ENCODE measurements at places on chromosomes 16 and 17.

- no peak for DNase-seq
Observed at GRCh38 chr16:69095193-69095592, 10.3 kb upstream of the HAS3 start.

DNA sequence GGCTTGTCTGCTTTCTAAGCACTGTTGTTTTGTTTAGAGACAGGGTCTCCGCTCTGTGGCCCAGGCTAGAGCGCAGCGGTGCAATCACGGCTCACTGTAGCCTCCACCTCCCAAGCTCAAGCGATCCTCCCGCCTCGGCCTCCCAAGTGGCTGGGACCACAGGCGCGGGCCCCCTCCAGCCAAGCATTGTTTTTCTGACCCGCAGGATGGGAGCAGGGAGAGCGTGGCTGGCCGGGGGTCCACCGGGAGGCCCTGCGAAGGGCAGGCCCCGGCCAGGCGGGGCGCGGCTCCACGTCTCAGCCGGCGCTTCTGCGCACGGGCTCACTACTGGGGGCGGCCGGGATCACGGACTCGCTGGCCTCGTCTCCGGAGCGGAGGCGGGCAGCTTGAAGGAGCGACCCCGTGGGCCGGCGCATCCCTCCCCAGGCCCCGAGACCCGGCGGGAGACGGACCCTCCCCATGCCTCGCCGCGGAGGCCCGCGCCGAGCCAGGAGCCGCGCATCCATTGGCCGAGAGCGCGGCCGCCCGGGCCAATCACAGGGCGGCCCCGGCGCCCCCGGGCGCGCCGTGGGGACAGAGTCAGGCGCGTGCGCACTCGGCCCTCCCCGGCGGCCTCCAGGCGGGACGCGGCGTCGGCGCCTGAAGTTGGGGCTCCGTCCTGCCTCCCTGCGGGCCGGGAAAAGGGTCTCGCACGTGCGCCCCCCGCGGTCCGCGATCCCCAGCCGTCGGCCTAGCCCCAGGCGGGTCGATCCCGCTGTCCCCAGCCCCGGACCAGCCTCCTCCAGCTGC, 24.9 kb downstream of the ACTG1 start:
- DNase-seq = peak; percentile 41

DNA sequence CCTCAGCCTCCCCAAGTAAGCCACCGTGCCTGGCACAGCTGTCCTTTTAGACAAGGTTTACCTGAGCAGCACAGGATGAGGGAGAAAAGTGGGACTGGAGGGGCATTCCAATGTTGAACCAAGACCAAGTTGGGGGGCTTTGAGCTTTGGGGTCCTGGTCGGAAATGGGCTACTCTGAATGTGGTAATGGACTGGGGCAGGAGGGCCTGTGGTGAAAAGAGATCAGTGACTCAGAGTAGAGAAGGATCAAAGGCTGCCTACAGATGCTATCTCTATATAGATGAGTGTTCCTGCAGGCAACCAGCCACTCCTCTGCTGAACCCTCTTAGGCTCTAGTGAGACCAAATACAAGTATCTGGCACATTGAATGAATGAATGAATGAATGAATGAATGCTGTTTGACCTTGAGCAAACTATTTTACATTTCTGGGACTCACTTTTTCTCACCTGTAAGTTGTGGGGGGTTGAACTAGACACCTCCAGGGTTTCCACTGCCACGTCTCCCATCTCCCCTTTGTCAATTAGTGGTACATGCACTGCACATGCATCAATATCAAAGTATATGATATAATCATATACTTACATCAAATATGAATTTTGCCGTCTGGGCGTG, 26.3 kb upstream of the ETV4 start:
- DNase-seq = no peak

DNA sequence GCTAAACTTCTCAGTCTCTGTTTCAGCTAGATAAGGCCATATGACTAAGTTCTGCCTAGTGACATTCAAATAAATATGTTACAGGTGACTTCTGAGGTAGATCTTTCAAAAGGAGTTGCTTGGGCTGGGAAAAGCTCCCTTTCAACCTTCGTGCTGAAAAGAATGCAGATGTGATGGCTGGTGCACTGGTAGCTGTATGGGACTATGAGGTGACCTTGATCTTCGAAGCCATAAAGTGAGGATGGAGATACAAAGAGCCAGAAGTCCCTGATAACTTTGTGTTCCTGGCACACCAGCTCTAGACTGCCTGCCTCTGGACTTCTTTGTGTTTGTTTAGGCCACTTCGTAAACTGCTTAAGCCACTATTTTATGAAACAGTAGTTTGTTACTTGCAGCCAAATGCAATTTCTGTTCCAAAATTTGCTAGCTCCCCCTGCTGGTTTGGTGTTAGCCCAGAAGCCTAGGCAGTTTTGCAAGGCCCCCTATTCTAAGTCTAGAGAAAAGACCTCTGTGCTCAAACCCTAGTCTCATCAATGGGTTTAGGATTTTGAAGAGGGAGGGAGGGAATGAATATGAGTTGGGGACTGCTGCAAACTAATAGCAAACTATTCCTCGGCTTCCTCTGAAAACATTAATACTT, 23.3 kb upstream of the ERCC4 start:
- no peak for DNase-seq

DNA sequence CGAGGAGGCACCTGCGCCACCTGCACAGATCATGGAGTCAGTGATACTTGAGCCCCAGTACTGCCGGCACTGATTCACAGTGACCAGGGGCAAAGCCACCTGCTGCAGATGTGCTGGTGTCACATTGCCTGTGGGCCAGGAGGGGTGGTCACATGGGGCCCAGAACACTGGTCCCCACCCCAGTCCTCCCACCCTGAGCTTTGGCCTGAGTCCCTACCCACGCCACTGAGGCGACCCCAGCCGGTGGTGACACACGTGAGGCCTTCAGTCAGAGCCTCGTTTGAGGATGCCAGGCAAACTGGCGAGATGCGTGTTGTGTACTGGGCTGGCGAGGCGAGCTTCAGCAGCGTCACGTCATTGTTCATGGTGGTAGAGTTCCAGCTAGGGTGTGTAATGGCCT, 1.5 kb downstream of the CTRL start:
- no peak for DNase-seq

- DNase-seq = no peak
Observed at GRCh38 chr17:35809855-35810461, 674 bp downstream of the TAF15 start.

DNA sequence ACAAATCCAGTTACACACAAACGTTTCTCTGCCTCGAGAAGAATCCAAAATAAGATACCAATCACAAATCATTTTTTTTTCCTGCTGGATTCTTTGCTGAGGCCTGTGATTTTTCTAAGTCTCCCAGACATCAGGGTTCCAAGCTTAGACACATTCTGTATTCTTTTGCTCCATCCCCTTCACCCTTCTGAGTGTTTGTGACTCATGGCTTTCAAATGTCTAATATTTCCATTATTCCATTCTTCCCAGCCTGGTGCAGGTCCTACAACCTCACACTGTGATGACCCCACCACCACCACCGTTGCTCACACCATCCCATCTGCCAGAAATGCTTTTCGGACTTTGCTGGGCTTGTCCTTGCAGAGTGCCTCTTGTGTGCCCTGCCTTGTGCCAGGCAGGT, 480.1 kb downstream of the SOX9 start:
- no peak for DNase-seq

GRCh38 chr17:64707050-64707591, 45.0 kb upstream of the SMURF2 start:
- DNase-seq = no peak

Data from T-helper 2 cell (primary cell).